ENCODE measurements at places on chromosomes 2 and 18. TPM values are rescaled to one million over a fixed set of nuclear protein-coding genes. Genes with fewer than 3 reads are reported as not detected.

Gene LAMA1
- total RNA-seq = 0.17 TPM

Gene ARHGAP15
- total RNA-seq = not detected

Gene RASGRP3
- 0.61 TPM for total RNA-seq

Gene PLB1
- 1.5 TPM for total RNA-seq

Gene LHCGR
- not detected for total RNA-seq

Gene GALR1
- not detected for total RNA-seq

Gene GAL3ST2
- 0.13 TPM for total RNA-seq

Gene TXNDC2
- total RNA-seq = 0.08 TPM

Gene PLEKHH2
- 2.3 TPM for total RNA-seq

Gene RGPD3
- 0.13 TPM for total RNA-seq

Gene CREG2
- total RNA-seq = 14.2 TPM

Gene FAM110C
- 0.23 TPM for total RNA-seq
